NCI-H1436 (cell line): ENCODE measurements at places on chromosomes 7 and 10.

DNA sequence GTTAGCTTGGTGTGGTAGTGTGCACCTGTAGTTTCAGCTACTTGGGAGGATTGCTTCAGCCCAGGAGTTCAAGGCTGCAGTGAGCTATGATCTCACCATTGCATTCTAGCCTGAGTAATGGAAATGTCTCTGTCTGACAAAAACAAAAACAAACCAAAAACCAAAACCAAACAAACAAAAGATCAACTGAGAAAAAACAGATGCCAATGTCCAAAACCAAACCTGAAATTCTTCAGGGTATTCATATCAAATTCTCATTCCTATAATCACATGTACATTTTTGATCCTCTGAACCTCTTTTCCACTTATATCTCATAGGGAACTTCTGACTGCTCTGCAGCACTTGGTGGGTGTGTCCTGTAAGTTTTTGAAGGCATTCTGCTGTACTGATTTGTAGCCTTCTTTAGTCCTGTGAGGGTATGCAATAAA, 87.0 kb downstream of the CDK6 start:
- no peak for DNase-seq

- DNase-seq: no peak
These were observed 60.0 kb downstream of the EVX1 start for GRCh38 chr7:27302590-27302989.

DNA sequence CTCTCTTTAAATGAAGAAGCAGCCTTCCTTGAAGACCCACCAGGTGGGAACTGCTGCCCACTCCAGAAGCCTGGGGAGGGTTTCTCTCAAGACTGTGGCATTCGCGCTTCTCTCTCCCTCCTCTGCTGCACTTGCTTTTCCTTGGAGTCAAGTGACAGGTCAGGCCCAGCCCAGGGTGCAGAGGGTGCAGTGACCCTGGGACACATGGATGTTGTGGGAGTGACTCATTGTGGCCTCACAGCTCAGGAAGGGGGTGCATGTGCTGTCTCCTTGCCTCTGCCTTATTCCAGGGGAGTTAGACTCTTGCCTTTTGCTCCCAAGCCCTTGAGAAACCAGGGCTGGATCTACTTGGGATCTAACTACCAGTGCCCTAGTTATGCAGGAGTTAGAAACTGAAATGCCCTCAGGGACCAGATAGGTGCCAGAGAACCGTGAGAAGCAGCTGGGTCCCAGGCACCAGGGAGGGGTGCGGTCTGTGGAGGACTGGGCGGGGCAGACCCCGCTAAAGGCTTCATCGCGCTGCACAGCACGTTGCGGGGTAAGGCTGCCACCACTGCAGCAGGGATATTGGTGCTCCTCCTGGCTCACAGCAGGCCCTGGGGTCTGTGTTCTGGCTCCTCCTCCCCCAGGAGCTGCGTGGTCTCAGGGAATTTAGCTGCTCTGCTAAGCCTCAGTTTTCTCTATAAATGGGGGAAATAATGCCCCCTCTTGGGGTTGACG, 11.4 kb downstream of the FAM241B start:
- DNase-seq: no peak

GRCh38 chr7:108094346-108094745, 35.8 kb downstream of the LAMB4 start:
- DNase-seq: no peak

GRCh38 chr7:100583132-100584053, 2.5 kb downstream of the LRCH4 start:
- no peak for DNase-seq

DNA sequence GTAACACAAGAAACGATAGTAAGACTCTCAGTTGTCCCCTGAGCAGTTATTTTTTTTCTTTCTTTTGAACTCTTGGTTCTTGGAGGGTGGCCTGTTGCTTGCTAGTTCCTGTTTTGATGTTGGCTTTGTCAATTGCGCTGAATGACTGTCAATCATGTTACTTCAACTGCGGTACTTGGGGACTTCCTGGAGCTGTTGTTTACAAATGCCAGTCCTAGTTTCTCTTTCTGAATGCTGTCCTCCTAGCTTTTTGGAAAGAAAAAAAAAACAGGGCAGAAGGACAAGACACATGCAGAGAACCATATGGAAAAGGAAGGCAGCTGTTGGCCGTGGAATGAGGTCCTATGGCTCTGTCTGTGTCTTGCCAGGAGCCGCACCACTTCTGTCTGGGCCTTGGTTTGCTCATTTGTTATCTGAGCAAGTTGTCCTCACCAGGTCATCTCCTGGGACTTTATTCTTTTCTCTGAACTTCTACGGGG, 7.0 kb upstream of the PDCD4 start:
- no peak for DNase-seq

DNA sequence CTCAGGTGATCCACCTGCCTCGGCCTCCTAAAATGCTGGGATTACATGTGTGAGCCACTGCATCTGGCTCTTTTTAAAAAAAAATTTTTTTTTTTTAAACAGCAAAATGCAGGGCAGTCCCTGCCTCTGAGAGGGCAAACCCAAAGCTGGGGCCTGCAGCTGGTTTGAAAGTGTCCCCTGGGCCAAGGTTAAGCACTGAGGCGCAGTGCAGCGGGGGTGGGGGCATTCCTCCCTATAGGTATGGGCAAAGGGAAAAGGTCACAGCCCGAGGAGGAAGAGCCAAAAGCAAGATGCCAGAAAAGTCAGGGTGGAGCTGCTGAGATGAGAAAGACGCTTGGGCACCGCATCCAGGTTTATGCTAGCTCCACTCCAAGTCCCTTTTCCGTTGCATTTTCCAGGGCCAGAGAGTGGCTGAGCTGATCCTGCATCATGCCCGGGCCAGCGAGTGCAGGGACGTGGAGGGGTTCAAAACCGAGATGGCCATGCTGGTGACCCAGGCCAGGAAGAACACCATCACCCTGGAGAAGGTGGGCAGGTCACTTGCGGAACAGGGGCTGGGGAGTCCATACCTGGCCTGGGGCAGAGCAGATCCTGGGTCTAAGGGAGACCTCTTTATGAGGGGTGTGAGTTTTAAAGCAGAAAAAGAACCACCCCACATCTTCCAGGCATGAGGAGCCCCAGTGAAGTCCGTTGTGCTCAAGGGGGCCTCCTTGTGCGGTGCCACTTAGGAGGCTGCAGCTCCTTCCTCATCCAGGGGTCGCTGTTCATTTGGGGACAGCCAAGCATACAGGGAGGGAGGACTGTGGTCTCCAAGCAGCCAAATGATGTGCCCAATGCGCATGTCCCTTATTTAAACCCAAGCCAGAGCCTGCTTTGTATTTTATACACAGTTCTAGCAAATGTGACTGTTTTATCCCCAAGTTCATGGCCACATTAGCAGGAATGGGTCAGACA, 7.0 kb upstream of the NDUFB2 start:
- DNase-seq: no peak

GRCh38 chr7:43054052-43054722, 58.3 kb upstream of the HECW1 start:
- no peak for DNase-seq

DNA sequence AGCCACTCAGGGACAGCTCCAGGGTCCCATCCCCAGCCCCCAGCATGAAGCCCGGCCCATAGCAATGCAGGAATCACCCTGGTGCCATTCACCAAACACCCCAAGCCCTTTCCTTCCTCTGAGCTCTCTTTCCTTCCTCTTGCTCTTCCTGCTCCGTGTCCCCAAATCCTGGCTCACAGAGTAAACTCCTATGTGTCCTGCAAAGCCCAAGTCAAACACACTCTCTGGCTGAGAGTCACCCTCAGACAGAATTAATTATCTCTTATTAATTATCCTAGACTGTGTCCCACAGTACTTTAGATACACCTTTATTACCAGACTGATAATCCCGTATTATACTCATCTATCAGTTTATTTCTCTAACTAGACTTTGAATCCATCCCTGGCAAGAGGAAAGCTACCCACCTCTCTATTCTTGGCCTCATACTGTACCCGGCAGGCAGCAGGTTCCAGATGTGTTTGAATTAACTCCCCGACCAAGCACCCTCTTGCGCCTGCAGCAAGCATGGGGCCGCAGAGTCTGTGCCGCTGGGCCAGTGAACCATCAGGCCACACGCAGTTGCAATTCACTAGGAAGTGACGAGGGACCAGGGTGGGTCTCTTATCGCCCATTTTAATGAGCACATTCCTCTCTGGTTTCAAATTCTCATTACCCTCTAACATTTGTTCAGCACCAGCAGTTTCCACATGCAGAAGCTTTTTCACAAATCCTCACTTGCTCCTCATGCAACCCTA, 86.7 kb downstream of the PRKAG2 start:
- DNase-seq: no peak
